ENCODE measurements at places on chromosomes 3 and 15.

DNA sequence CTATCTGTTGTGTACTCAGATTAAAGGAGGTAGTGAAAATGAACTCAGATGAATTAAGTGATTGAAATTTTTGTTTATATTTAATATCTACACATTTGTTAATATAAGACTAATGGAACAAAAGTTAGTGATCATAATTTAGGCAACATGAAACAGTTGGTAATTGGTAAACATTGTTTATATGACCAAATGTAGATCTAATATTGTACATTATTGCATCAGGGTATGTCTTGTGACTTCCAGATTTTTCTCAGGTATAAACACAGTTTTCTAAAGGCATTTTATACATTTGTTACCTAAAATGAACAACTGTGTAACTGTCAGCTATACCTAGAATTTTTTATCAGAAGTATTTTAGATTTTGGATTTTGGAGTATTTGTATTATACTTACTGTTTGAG, 14.8 kb downstream of the GMPS start:
- DNase-seq = no peak

GRCh38 chr15:31384568-31384967, 57.9 kb downstream of the KLF13 start:
- DNase-seq = no peak

GRCh38 chr15:77959432-77959879, 118.1 kb downstream of the TBC1D2B start:
- DNase-seq = peak; percentile 62

GRCh38 chr3:64983583-64984359, 296.0 kb upstream of the ADAMTS9 start:
- no peak for DNase-seq
